Frontal cortex (tissue), 4 donors: ENCODE measurements at places on chromosomes 5 and 9.

- peak; percentile 14 for DNase-seq
Measured at GRCh38 chr9:75866273-75866871, 24.1 kb upstream of the PCSK5 start.

- no peak for DNase-seq
Measured at GRCh38 chr5:68370196-68370595, 154.6 kb downstream of the PIK3R1 start.

DNA sequence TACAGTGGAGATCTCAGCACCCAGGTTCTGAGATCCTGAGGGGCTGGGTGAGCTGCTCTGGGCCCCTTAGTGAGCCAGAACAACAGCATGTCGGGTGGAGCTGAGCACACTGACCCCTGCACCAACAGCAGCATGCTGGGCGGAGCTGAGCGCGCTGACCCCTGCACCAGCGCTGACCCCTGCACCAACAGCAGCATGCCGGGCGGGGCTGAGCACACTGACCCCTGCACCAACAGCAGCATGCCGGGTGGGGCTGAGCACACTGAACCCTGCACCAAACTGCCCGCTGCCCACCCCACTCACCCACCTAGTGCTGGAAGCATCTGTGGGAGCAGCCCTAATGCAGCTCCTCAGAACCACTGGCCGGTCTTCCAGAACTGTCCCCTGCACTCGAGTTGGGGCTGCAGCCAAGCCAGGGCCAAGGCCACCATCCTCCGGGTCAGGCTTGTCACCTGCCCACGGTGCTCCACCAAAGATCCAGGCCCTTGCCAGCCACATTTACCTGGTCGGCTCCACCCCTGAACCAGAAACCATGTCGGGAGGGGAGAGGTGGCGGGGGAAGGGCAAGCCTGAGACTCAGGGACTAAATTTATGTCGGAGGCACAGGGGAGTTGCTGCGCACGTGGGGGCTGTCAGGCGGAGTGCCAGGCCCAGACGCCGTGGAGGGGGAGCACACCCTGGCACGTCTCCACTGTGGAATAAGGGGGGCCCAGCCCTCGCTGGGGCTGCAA is 80.3 kb downstream of the ADAMTS2 start:
- DNase-seq: no peak

- DNase-seq: no peak
Measured at GRCh38 chr5:175321927-175322532, 122.0 kb downstream of the DRD1 start.

DNA sequence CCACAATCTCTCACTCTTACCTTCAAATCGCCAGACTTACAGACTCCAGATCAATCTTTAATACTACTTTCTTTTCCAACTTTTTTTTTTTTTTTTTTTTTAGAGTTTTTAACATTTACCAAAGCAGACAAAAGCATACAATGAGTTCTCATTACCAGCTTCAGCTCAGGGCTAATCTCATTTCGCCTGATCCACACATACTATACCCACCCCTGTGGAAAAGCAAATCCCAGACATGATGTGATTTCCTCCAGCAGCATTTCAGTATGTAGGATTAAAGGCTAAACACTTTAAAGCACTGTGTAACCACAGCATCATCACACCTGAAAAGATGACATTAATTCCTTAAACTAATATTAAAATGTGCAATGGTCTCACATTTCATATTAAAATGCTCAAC is 138.8 kb upstream of the RETREG1 start:
- DNase-seq: no peak
